ENCODE measurements at places on chromosomes 6 and 20. TPM values are rescaled to one million over a fixed set of nuclear protein-coding genes. Genes with fewer than 3 reads are reported as not detected.

DNA sequence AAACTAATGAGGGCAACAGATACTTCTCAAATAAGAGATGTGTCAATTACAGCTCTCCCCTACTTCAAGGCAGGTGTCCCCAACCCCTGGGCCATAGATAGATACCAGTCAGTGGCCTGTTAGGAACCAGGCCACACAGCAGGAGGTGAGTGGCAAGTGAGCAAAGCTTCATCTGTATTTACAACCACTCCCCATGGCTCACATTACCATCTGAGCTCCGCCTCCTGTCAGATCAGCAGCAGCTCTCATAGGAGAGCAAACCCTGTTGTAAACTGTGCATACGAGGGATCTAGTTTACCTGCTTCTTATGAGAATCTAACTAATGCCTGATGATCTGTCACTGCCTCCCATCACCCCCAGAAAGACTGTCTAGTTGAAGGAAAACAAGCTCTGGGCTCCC lies 422.1 kb downstream of the GJA1 start:
- no peaks in the 10 kb centered on the region for H3K36me3 ChIP-seq
- no peak overlapping the region for H3K4me3 ChIP-seq
- H3K27ac ChIP-seq: no peak overlapping the region

- DNase-seq: no peak
- H3K36me3 ChIP-seq: no peaks in the 10 kb centered on the region
- H3K4me1 ChIP-seq: no peaks in the 10 kb centered on the region
- H3K27ac ChIP-seq: no peak overlapping the region
Measured at GRCh38 chr20:62551407-62552323, 75.9 kb upstream of the GATA5 start.

DNA sequence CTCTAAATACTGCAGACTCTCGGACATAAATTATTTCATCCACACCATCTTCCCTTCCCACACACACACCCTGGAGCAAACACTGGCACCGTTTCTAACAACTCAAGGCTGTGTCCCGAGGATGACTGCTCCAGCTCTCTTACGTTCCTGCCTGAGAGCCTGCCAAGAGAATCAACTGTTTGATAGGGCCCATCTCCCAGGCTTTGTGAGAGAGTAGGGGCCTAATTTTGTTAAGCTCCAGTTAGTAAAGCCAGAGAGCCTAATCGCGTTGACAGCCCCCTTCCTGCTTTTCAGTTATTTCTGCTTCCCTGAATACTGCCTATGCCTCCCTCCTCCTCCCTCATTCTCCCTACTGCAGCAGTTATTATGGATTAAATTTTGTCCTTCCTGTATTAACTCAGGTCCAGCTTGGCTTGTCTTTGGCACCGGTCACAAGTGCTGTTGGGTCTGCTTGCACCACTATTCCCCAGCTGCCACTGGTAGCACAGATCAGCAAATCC lies 118.1 kb upstream of the TMEM181 start:
- H3K27me3 ChIP-seq: no peaks in the 10 kb centered on the region
- peaks cover 5% of the 10 kb centered on the region for H3K36me3 ChIP-seq
- DNase-seq: no peak

DNA sequence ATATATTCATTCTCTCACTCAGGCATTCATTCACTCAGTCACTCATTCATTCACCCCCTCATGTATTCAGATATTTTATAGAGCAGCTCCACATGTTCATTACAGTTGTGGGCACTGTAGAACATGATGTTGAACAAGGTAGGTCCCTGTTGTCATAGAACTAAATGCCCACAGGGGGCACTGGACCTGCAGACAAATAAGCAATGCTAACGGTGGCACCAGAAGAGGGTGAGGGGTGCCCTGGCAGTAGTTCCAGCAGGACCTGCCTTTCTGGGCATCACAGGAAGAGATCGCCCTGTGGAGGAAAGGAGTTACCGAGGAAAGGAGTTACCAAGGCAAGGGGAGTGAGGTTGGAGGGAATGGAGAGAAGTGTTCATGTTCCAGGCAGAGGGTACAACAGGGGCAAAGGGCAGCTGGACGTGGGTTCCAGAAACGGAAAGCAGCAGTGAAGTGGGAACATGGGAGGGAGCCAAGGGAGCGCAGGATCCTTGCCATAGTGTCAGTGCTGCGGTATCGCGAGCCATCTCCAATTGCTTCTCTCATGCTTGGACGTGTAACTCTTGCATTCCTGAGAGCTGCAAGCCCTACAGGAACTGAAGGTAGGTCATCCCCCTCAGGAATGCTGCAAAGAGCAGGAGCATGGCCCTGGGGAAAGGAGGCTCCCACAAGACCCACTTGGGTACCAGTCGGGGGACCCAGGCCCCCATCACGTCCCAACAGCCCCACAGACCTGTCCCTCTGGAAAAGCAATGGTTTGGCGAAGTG lies 128.2 kb downstream of the EDN3 start:
- DNase-seq: no peak
- no peaks in the 10 kb centered on the region for H3K36me3 ChIP-seq
- H3K27ac ChIP-seq: no peak overlapping the region
- no peaks in the 10 kb centered on the region for H3K27me3 ChIP-seq
- no peak overlapping the region for H3K4me3 ChIP-seq

DNA sequence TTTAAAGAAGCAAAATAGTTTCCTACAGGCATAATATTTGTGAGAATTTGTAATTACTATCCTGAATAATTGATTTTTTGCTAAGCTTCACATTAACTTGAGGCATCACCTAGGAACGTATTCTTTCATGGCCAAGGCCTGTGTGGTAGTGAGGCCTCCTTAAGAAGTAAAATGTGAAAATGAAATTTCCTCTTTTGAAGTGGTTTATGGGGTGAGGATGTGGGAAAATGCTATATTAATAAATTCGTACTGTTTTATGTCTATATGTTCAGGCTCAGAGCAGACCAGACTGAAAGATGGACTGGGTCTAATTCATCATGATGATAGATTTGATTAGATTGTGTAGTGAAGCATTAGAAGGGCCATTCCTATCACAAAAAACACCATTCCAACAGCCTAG lies 33.1 kb downstream of the MYLIP start:
- H3K27me3 ChIP-seq: peaks cover 42% of the 10 kb centered on the region
- no peaks in the 10 kb centered on the region for H3K36me3 ChIP-seq

GRCh38 chr6:107627969-107628368 lies 138.1 kb downstream of the SOBP start:
- H3K27ac ChIP-seq: no peak overlapping the region
- H3K4me3 ChIP-seq: no peak overlapping the region
- no peaks in the 10 kb centered on the region for H3K27me3 ChIP-seq
- no peaks in the 10 kb centered on the region for H3K36me3 ChIP-seq
- no peak for DNase-seq

DNA sequence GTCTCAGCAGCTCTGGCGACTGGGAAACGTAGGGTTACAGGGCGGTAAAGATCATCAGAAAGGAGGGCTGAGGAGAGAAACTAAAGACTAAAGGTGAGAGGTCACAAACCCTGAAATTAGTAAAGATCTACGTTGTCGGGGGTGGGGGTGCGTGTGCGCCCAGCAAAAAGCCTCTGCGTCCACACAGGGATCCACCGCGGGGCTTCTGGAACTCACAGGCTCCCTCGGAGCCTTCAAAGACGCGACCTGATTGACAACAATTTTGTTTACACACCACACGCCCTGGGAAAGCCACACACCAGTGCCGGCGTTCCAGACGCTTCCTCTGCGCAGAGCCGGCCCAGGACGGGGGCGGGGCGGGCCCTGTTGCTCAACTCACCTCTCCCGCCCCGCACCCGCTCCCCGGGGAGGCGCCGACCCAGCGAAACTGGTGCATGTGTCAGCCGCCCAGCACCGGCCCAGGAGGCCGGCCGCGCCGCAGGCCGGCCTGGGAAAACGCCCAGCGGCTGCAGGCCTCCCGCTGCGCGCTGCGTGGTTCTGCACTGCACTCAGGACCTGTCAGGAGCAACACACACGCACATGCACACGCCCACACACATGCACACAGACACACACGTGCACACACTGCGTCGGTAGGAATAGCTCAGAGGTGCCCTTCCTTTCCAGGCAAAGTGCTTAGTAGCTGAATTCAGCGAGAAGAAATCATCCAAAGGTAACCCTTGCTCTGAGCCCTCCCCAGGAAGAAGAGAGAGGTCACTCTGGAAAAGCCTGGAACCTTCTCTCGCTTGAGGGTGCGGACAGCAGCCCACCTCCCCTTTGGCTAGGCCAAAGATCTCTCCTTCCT lies 57.2 kb upstream of the ARID1B start:
- H3K36me3 ChIP-seq: no peaks in the 10 kb centered on the region
- no peaks in the 10 kb centered on the region for H3K27me3 ChIP-seq
- peaks cover 8% of the 10 kb centered on the region for H3K4me1 ChIP-seq
- H3K27ac ChIP-seq: no peak overlapping the region

DNA sequence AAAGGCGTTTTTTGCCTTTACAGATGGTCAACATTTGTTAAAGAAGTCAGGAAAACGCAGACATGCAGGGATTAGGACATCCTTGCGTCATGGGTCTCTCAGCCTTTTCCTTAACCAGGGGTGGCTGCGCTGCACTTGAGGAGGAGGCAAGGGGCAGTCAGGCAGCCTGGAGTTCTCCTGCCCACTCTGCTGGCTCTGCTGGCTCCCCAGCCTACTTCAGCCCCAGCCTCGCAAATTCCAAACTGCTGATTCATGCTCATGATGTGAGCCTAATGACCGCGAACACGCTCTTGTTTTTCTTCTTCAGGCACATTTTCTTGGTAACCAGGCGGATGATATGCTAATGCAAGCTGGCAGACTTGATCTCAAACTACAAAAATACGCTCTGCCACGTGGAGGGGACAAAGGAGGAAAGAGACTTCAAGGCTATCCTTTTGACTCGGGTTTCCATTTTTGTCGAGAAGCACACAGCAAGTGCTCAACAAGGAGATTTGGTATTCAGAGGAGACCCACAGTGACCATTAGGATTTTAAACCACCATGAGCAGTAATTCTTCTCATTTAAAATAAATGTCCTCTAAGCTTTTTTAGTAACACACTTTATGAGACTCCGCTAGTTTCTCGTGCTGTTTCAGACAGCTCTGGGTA lies 290.3 kb upstream of the STXBP5 start:
- peak overlapping the region; percentile 97 for H3K27ac ChIP-seq
- peak overlapping the region; percentile 28 for H3K4me3 ChIP-seq
- H3K27me3 ChIP-seq: no peaks in the 10 kb centered on the region

GRCh38 chr20:41318271-41318649 lies 729 bp upstream of the ZHX3 start:
- H3K36me3 ChIP-seq: no peaks in the 10 kb centered on the region
- H3K27ac ChIP-seq: no peak overlapping the region
- peaks cover 4% of the 10 kb centered on the region for H3K4me1 ChIP-seq
- no peaks in the 10 kb centered on the region for H3K27me3 ChIP-seq
- H3K4me3 ChIP-seq: no peak overlapping the region

DNA sequence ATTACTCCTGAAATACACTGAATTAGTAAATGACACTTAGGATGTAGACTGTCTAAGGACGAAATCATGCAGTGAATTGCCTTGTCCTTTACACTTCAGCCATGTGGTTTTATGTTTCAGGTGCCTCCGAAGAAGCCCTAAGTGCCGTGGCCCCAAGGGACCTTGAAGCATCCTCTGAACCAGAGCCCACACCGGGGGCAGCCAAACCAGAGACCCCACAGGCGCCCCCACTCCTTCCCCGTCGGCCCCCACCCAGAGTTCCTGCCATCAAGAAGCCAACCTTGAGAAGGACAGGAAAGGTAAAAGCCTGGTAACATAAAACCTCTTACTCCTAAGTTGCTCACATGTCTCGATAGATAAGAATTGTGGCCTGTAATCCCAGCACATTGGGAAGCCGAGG lies 75.3 kb downstream of the SERAC1 start:
- H3K27ac ChIP-seq: no peak overlapping the region
- no peaks in the 10 kb centered on the region for H3K4me1 ChIP-seq
- H3K4me3 ChIP-seq: no peak overlapping the region
- DNase-seq: no peak
- peaks cover 46% of the 10 kb centered on the region for H3K36me3 ChIP-seq

- no peak overlapping the region for H3K27ac ChIP-seq
- H3K36me3 ChIP-seq: no peaks in the 10 kb centered on the region
- no peaks in the 10 kb centered on the region for H3K4me1 ChIP-seq
- no peak overlapping the region for H3K4me3 ChIP-seq
Measured at GRCh38 chr6:135577059-135577538, 79.6 kb upstream of the AHI1 start.

DNA sequence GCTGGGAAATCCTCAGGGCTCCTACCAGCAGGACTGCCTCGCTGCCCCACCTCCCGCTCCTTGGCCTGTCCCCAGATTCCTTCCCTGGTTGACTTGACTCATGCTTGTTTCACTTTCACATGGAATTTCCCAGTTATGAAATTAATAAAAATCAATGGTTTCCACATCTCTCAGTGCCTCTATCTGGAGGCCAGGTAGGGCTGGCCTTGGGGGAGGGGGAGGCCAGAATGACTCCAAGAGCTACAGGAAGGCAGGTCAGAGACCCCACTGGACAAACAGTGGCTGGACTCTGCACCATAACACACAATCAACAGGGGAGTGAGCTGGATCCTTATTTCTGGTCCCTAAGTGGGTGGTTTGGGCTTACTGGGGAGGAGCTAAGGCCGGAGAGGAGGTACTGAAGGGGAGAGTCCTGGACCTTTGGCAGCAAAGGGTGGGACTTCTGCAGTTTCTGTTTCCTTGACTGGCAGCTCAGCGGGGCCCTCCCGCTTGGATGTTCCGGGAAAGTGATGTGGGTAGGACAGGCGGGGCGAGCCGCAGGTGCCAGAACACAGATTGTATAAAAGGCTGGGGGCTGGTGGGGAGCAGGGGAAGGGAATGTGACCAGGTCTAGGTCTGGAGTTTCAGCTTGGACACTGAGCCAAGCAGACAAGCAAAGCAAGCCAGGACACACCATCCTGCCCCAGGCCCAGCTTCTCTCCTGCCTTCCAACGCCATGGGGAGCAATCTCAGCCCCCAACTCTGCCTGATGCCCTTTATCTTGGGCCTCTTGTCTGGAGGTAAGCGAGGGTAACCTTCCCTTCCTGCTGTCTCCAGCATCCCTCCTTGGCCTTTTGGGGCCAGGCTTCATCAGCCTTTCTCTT lies at the start of gene CFB:
Gene CFB (plus strand): TSS at position 589 of the 863 bp plus-strand sequence. CDS start 127 bp downstream, at position 716.
- DNase-seq: peak; percentile 86
- peak within 1 kb of the TSS; percentile 3 for H3K4me3 ChIP-seq
- H3K27me3 ChIP-seq: no peaks in the 10 kb centered on the region

DNA sequence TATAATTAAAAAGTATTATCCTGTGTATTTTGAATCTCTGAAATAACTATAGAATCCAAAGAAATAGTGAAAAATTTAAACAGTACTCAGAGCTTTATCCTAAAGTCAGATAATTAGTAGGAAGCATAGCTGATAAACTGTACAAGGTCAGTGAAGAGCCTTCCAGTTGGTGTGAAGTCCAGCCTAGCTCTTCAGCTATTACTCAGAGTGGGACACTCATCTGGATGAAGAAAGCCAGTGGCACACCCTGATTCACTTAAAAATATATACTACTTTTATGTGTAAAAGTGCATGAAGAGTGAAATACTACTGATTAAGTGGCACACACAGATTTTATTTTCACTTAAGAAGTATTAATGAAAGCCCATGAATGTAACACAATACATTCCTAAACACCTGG lies 3.1 kb downstream of the IFNGR1 start:
- H3K4me1 ChIP-seq: peaks cover 5% of the 10 kb centered on the region
- no peak overlapping the region for H3K27ac ChIP-seq
- 0 out of 2 replicates have a peak, but pooled peaks cover 1% of the 10 kb centered on the region for H3K36me3 ChIP-seq
- H3K4me3 ChIP-seq: no peak overlapping the region
- DNase-seq: peak; percentile 15

The HMGCLL1 gene
- not detected for total RNA-seq

The DDO gene
- 0.18 TPM for total RNA-seq

The UBE2C gene
- 43.6 TPM for total RNA-seq
